ENCODE measurements at places on chromosomes 1 and 21. TPM values are rescaled to one million over a fixed set of nuclear protein-coding genes. Genes with fewer than 3 reads are reported as not detected.

GRCh38 chr1:245969283-245969682 is 537.8 kb downstream of the SMYD3 start:
- no peak overlapping the region for H3K27ac ChIP-seq
- no peaks in the 10 kb centered on the region for H3K27me3 ChIP-seq
- no peak overlapping the region for H3K4me3 ChIP-seq
- H3K36me3 ChIP-seq: no peaks in the 10 kb centered on the region
- H3K4me1 ChIP-seq: no peaks in the 10 kb centered on the region
- DNase-seq: peak; percentile 9

GRCh38 chr21:25421321-25422028 is 185.8 kb downstream of the MRPL39 start:
- H3K27ac ChIP-seq: no peak overlapping the region
- H3K4me1 ChIP-seq: no peaks in the 10 kb centered on the region
- no peaks in the 10 kb centered on the region for H3K27me3 ChIP-seq
- DNase-seq: peak; percentile 37
- H3K36me3 ChIP-seq: no peaks in the 10 kb centered on the region
- no peak overlapping the region for H3K4me3 ChIP-seq

The OR2T3 gene
- not detected for total RNA-seq

The RXFP4 gene
- 50.4 TPM for total RNA-seq

GRCh38 chr21:15283138-15283537 is 218.3 kb upstream of the NRIP1 start:
- no peak overlapping the region for H3K27ac ChIP-seq
- no peaks in the 10 kb centered on the region for H3K27me3 ChIP-seq
- H3K4me3 ChIP-seq: no peak overlapping the region
- no peaks in the 10 kb centered on the region for H3K4me1 ChIP-seq
- no peaks in the 10 kb centered on the region for H3K36me3 ChIP-seq

- H3K27me3 ChIP-seq: no peaks in the 10 kb centered on the region
- H3K36me3 ChIP-seq: no peaks in the 10 kb centered on the region
- peak overlapping the region; percentile 98 for H3K27ac ChIP-seq
- H3K4me1 ChIP-seq: peaks cover 51% of the 10 kb centered on the region
Measured at GRCh38 chr1:154999571-155000410, 2.8 kb upstream of the ZBTB7B start.

DNA sequence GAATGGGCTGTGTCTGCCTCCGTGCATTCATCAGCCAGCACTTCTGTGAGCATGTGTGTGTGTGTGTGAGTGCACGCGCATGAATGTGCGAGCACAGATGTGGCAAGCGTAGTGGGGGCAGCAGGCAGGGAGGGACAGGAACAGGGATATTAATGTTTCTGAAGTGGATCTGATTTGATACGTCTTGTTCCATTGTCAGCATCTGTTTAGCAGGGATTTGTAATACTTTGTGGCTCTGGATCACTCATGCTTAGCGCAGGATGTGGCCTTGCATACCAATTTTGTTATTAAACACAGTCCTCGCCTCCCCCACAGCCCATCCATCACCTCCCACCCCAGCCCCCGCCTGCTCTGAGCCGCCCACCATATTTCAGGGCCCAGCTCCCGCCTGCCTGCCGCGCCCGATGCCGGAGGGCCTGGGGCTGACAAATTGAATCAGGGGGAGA is 52.4 kb downstream of the TMEM53 start:
- H3K27me3 ChIP-seq: peaks cover 16% of the 10 kb centered on the region
- H3K36me3 ChIP-seq: no peaks in the 10 kb centered on the region
- no peak overlapping the region for H3K4me3 ChIP-seq
- peaks cover 11% of the 10 kb centered on the region for H3K4me1 ChIP-seq
- no peak for DNase-seq

GRCh38 chr1:196409586-196409985 is 198.7 kb downstream of the KCNT2 start:
- no peak overlapping the region for H3K4me3 ChIP-seq
- no peaks in the 10 kb centered on the region for H3K27me3 ChIP-seq
- peaks cover 4% of the 10 kb centered on the region for H3K4me1 ChIP-seq
- no peaks in the 10 kb centered on the region for H3K36me3 ChIP-seq

The CD5L gene
- not detected for total RNA-seq

DNA sequence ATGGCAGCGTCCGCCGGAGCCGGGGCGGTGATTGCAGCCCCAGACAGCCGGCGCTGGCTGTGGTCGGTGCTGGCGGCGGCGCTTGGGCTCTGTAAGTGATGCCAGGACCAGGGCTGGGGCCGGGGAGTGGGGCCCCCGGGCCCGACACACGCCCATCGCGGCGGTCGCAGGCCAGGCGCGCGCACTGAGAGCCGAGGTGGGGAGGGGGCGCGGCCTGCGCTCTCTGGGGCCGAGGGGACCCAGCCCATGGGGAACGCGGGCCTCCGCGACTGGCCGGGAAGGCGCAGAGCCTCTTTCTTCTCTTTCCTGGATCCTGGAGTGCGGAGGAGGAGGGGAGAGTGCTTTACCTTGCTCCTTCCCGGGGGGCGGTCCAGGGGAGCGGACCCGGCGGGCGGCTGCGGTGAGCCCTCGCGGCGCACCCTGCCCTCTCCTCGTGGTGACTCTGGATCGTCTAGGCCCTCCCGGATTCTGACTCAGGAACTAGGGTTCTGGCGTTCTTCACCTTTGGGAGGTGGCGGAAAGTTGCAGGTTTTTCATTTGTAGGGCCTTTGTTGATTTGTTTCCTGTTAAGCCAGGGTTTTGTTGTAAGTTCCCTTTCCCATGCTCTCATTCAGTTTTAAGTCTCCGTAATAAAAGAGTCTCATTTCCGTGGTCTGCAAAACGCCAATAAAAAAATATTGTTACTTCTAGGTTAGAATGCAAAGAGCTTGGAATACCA is 529 bp downstream of the MPZL1 start:
- H3K27ac ChIP-seq: peak overlapping the region; percentile 98
- DNase-seq: peak; percentile 78
- peak overlapping the region; percentile 97 for H3K4me3 ChIP-seq
- no peaks in the 10 kb centered on the region for H3K27me3 ChIP-seq

- H3K4me3 ChIP-seq: no peak overlapping the region
- no peak for DNase-seq
- no peak overlapping the region for H3K27ac ChIP-seq
- no peaks in the 10 kb centered on the region for H3K4me1 ChIP-seq
Measured at GRCh38 chr1:104953555-104953954, 1203.9 kb downstream of the AMY1C start.

The PPP1R15B gene
- 51.6 TPM for total RNA-seq

- no peaks in the 10 kb centered on the region for H3K27me3 ChIP-seq
- no peaks in the 10 kb centered on the region for H3K4me1 ChIP-seq
- DNase-seq: no peak
- H3K27ac ChIP-seq: peak overlapping the region; percentile 22
- no peak overlapping the region for H3K4me3 ChIP-seq
Measured at GRCh38 chr21:39051588-39051949, 131.7 kb downstream of the PSMG1 start.

DNA sequence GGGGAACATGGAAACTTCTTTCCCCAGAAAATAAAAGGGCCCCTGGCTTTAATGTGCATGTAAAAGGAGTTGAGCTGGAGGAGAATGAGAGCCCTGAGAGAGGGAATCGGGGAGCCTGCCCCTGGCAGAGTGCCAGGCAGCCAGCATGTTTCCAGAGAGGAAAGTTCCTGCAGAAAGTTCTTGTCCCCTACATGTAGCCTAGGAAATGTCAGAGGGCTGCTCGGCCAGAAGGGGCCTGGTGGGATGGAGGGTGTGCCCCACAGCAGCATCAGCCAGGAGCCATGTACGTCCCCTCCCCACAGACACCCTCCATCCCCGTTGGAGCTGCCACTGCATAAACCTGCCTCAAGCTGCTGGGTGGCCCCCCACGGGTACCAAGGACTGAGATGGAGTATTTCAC is 5.4 kb upstream of the PRELP start:
- DNase-seq: no peak
- no peaks in the 10 kb centered on the region for H3K27me3 ChIP-seq
- no peaks in the 10 kb centered on the region for H3K36me3 ChIP-seq
- no peak overlapping the region for H3K4me3 ChIP-seq
- H3K4me1 ChIP-seq: peaks cover 30% of the 10 kb centered on the region

GRCh38 chr1:180251526-180252305 is 21.7 kb downstream of the LHX4 start:
- peaks cover 6% of the 10 kb centered on the region for H3K27me3 ChIP-seq
- no peak overlapping the region for H3K4me3 ChIP-seq
- H3K4me1 ChIP-seq: no peaks in the 10 kb centered on the region
